ENCODE measurements at places on chromosomes 1 and 21.
A peak's percentile ranks its signal among the peaks of the same experiment; 100 is the strongest.

GRCh38 chr1:169307176-169307575 is 60.4 kb downstream of the NME7 start:
- DNase-seq = no peak

DNA sequence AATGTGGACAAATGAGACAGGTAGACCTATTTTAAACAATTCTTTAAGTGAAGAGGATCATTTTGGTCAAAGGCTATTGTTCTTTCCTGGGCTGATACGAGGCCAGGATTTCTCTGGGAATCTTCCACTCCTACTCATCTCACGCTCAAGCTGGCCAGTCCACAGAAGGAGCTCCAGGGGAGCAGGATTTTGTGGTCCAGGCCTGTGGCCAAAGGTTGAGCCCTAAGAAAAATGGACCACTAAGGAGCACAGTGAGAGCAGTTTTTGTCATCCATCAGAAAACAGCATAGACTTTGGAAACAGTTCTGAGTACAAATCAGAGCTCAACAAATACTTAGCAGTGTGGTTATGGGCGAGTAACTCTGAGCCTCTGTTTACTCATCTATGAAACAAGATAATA is 260.2 kb upstream of the RUNX1 start:
- DNase-seq = no peak

- no peak for DNase-seq
These were observed 1.6 kb downstream of the MARK1 start for GRCh38 chr1:220529521-220530020.

DNA sequence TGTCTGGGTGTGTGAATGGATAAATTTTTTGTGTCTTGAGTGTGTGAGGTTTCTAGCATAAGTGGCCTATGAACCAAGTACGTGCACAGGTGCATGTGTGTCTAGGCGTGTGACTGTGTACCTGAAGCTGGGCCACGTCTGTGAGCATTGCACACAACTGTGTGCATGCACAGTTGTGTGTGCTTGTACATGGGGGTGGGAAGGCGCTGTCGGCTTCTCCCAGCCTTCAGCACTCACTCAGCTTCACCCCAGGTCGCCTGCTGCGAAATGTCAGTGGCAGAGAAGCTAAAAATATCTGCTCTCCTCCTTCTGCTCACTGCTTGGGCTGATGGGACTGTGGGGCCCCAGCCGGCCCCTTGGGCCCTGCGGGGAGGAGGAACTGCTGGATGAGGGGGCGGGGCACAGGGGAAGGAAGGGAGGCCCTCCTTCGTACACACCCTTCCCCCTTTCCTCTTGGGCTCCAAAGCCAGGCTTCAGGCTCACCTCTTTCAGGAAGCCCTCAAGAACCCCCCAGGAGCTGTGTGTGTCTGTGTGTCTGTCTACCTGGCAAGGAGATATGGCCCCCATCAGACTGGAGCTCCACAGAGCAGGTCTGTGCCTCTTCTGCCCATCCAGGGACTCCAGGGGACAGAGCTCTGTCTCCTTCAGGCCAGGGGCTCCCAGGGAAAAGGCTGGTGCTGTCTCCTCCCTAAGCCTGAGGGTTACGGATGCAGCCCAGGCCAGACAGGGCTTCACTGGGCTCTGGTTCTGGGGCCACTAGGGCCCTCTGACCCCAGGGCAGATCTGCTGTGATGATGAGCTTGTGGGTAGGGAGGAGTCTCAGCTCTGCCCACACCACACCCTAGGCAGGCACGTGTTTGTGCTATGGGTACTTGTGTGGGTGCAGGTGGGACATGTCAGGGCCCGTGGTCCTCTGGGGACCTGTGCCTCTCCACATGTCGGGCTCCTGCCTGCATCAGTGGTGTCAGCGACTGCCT is 35.6 kb upstream of the WASF2 start:
- peak; percentile 54 for DNase-seq

GRCh38 chr1:93963585-93963984 is 54.4 kb upstream of the GCLM start:
- DNase-seq = no peak

GRCh38 chr1:228225165-228225710 is 17.4 kb downstream of the OBSCN start:
- no peak for DNase-seq

- DNase-seq = no peak
These were observed 57.0 kb downstream of the VPS26C start for GRCh38 chr21:37210130-37210529.

- DNase-seq = no peak
These were observed 503 bp upstream of the SRSF11 start for GRCh38 chr1:70220517-70221237.
